ENCODE measurements at places on chromosomes 7 and 10. TPM values are rescaled to one million over a fixed set of nuclear protein-coding genes. Genes with fewer than 3 reads are reported as not detected.

Gene PSMG3
- total RNA-seq: 50.0 TPM

Gene KIF11
- total RNA-seq: 5.5 TPM

Gene LRRC4
- total RNA-seq: 0.23 TPM

Gene TFR2
- total RNA-seq: 0.59 TPM

Gene GGCT
- total RNA-seq: 14.7 TPM

Gene TUBB8
- not detected for total RNA-seq

Gene EXOSC1
- total RNA-seq: 21.8 TPM

GRCh38 chr10:103699611-103700435, 155.6 kb downstream of the SH3PXD2A start:
- no peak for DNase-seq

DNA sequence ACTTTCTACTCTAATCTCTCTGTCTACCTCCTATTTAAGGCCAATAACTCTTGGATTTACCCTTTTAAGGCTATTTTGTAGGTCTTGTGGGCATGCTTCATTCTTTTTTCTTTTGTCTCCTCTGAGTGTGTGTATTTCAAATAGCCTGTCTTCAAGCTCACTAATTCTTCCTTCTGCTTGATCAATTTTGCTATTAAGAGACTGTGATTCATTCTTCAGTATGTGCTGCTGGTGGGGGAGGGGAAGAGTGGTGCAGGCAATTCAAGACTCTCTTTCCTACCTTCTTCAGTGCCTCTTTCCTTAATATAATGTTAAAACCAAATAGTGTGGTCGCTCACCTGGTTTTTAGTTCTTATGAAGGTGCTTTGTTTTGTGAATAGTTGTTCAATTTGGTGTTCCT, 20.0 kb downstream of the ABCB1 start:
- no peak for DNase-seq

DNA sequence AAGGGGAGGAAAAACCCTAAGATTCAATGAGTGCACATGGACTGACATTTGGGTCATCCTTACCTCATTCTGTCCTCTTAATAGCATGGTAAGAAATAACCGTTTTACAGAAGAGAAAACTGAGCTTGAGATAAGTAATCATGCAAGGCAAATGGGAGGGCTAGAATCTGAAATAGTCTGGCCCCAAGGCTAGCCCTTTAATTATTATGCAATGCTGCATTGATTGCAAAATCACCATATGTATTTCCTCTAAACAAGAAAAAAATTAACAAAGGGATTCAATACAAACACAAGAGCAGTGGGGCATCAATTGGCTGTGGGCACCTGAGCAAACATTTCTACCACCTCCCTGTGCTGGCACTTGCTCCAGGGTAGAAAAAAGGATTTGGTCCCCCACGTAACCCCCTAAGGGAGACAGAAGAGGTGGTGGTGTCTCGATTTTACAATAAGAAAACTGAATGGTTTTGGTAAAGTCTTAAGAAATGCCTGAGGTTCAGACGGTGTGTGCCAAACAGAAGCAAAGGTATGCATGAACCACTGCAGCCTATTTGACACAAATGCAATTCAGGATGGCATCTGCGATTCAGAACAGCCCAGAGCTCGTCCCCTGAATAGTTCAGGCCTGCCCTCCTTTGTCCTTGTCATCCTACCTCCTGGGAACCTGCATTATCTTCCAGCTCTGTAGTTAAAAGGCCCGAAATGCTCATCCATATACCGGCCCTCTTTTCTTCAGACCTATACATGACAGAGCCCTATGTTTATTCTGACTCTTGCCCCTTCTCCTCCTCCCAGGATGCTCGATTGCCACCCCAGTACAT, 23.6 kb downstream of the PIP4K2A start:
- no peak for DNase-seq

GRCh38 chr7:7595451-7595850, 28.8 kb downstream of the MIOS start:
- no peak for DNase-seq

- no peak for DNase-seq
Observed at GRCh38 chr7:26141077-26141476, 10.9 kb upstream of the NFE2L3 start.

DNA sequence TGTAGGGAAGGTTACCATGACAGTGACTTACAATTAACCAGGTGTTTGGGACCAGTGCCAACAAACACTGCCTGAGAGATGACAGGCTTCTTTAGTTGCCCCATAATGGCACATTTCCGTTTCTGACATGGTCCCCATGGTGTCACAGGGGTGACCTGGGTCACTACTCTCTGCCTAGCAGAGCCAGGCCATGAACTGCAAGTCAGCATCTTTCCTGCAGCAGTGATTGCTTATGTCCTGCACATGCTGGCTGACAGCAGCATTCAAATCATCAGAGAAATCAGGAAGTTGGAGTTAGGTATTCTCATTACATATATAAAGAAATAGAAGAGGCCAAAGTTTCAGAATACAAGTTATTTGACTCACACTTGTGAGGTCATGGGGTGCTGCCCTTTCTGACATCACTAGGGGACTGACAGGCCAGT, 47.1 kb upstream of the ZNRF2 start:
- no peak for DNase-seq

- no peak for DNase-seq
Observed at GRCh38 chr7:26865094-26865388, 651 bp upstream of the SKAP2 start.

DNA sequence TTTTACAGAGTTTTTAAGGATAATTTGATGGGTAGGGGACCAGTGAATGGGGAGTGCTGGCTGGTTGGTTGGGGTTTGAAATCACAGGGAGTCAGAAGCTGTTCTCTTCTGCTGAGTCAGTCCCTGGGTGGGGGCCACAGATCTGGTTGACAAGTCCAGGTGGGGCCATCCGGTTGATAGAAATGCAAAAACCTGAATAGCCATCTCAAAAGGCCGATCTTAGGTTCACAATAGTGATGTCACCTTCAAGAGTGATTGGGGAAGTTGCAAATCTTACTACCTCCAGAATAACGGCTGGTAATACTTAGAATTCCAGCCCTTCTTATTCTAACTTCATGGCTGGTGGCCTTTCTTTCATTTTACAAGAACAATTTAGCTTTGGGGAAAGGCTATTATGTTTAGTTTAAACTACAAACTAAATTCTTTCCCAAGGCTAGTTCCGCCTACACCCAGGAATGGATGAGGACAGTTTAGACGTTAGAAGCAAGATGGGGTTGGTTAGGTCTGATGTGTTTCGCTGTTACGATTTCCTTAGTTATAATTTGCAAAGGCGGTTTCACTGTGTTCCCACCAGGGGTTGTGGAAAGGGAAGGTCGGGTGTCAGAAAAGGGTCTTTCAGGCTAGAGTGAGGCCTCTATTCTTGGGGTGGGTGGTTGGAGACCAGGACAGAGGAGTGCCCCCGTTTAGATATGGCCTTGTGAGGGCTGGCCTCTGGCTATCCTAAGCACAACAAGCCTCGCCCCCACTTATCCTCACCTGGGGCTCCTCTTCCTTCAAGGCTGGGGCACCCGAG, 27.4 kb downstream of the IFT22 start:
- DNase-seq: no peak

DNA sequence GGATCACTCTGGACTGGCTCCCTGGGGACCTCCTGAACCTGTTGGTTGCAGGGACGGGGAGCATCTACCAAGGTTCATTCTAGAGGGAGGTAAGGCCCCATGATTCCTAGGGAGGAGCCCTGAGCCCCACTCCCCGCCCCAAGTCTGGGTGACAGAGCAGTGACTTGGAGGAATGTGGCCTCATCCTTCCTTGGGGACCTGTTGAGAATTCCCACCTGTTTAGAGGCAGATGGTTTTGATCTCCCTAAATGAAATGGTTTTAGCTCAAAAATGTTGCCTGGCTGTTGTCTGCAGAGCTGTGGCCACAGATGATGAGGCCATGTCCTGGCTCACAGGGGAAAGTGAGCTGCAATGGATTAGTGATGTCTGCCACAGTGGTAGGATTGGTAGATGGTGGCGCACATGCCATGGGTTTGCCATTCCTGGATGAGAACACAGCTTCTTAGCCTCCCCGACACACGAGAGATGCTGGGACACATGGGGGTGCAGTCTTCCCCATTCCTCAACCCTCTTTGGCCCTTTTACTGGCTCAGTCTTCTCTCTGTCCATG, 12.3 kb downstream of the C10orf105 start:
- DNase-seq: no peak

DNA sequence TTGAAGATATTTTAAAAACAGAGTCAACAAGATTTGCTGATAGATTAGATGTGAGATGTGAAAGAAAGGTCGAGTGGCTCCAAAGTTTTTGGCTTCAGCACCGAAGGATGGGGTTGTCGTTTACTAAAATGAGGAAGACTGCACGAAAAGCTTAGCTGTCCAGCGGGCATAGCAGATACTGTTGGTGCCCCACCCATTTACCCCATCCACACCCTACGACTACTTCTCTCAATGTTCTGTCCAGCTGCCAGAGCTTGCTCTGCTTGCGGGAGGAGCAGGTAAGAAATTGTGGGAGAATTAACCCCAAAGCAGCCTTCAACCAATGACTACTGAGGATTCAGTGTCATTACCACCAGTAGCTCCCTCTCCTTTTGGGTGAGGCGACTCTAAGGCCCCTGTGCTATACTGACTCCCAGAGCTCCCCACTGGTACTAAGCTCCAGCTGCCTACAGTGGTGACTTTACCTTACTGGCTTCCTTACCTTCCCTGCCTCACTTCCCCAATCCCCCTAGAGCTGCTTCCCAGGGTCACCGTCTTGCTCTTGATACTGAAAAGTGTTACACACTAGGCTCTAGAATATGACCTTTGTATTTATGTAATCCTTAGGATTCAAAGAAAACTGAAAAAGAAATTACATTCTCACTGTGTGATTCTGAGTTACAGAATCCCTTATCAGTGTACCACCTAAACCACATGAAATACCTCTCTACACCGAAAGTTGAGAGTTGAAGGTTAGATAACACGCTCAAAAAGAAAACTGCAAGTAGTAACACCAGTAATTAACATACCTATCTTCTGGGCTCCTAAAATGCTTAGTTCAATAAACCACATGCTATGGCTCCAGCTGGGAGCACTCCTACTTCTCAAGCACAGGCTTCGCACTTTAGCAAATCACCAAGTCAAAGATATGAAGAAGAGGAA, 22.3 kb downstream of the CACUL1 start:
- no peak for DNase-seq

DNA sequence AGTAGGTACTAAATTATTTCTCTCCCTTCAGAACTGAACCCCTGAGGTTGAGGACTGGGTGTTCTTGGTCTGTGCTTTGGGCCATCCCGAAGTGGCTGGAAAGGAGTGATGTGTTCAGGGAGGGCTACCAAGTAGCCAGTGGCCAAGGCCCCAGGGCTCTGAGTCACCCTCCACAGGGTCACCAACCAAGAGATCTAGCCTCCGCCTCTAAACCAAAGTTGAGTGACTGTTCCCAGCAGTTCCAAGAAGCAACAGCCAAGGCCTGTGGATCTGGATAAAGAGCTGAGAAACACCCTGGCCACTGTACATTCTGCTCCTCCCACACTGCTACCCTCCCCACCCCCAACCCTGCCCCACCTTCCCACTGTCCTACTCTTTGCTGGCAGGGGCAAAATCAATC, 35.5 kb upstream of the KCNMA1 start:
- no peak for DNase-seq

DNA sequence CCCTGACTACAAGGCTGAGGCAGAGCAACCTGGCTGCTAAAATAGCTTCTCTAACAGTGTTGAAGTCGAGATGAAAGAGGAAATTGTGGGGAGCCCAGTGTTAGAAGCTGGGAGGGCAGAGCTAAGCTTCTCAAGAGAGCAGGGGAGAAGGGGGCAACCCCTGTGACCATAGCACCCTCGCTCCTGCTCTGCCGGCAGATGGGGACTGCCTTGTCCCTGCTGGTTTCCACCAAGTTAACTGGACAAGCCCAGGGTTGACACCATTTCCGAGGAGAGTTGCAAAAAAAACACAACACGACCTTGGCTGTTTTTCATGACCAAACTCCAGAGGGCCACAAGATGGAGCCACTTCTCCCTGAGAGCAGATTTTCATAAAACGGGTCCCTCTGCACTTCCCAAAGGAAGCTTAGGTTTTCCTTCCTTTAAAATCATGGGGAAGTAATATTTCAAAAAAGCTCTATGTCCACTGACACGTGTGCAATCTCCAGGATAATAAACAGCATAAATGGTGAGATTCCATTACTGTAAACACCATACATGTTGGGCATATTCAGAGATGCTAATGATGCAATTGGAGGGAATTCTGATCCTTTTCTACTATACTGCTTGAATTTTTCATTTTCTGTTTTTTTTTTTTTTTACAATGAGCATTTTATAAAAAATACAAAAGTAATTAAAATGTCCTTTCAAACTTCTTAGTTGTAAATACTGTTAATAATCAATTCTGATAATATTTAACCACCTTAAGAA, 140.4 kb downstream of the PIP4K2A start:
- no peak for DNase-seq

- no peak for DNase-seq
Observed at GRCh38 chr7:45451342-45452035, 122.7 kb upstream of the ADCY1 start.

All from prostate gland (tissue), 2 donors.